Liver (tissue), 10 donors: ENCODE measurements at places on chromosomes 7 and 10.

- no peak for DNase-seq
Observed at GRCh38 chr7:97018126-97018601, 6.5 kb downstream of the DLX5 start.

- DNase-seq, result no peak
Observed at GRCh38 chr7:38936641-38937040, 27.6 kb upstream of the VPS41 start.

GRCh38 chr7:120856198-120856597 is 1.7 kb downstream of the TSPAN12 start:
- no peak for DNase-seq

GRCh38 chr7:31569528-31569927 is 55.6 kb downstream of the ITPRID1 start:
- DNase-seq, result no peak

- DNase-seq, result no peak
Observed at GRCh38 chr10:58220769-58221451, 46.8 kb downstream of the IPMK start.

DNA sequence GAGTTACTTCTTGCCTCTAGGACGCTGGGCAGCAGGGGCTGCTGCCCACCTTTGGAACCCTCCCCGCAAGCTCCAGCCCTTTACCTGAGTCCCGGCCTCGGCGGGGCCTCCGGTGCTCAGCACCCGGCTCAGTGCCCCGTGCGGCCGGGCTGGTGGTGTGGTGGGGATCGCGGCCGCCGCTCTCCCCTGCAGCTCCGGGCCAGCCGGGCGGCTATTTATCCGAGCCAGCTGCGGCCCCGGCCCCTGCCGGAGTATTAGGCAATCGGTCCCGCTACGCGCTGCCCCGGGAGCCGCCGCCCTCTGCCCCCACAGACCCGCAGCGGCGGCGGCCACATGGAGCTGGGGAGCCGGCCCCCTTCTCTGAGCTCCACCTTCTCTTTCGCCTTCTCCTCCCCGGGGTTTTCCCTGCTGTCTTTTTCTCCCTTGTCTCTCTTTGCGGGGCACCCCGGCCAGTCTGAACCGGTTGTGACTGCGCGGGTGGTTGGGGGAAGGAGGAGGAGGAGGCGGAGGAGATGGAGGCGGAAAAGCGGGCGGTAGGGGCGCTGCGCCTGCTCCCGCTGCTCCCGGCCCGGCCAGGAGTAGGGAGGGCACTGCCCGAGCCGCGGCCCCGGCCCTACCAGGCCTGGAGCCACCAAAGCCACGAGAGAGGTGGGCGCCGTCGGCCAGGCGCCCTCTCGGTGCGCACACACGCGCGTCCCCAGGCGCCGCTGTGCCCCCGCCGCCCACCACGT is at the start of gene SLC16A9:
TSS of gene SLC16A9 (minus strand) at position 456 of the 731 bp plus-strand sequence. CDS start 25,559 bp downstream, outside the sequence.
- peak; percentile 66 for DNase-seq

GRCh38 chr10:43105956-43106229 is 29.0 kb downstream of the RET start:
- DNase-seq, result no peak

- DNase-seq, result no peak
Observed at GRCh38 chr10:87506956-87507355, 2.3 kb downstream of the MINPP1 start.

GRCh38 chr7:123131140-123131539 is 68.6 kb downstream of the SLC13A1 start:
- no peak for DNase-seq

GRCh38 chr7:110573862-110574528 is 516.9 kb upstream of the LRRN3 start:
- no peak for DNase-seq
